ENCODE measurements at places on chromosomes 2 and 18.

DNA sequence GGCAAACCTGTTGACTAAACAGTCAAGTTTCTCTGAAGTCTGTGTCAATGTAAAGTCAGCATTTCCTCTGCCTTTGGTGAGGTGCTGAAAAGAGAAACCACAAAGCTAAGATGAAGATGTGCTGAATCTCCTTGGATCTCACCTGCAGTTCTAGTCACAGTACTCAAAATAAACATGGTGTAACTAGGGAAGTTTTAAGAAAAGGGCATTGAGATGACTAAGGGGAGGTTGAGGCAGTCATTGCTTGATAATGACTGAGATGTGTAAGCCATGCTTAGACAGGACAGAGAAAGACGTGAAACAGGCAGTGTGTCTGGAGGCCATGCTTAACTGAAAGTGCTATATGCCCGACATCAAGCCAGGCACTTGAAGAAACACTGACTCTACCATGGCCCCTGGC is 1010.0 kb upstream of the CELF4 start:
- DNase-seq = no peak

DNA sequence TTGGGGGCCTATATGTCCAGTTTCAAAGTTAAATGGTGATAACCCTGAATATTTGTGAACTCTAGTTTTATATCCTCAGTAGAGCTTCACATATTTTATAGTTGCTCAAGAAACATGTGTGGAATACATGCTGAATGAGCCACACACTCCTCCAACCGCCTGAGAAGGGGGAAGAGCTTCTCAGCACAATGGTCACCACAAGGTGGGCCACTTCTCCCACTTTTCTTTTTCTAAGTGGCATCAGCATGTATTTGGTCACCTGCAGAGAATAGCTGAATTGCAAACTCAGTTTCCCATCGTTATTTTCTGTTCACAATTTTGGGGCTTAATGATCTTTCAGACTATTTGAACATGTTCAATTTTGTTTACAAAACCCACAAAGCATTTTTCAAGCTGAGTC is 340.5 kb downstream of the PARD3B start:
- DNase-seq = no peak

DNA sequence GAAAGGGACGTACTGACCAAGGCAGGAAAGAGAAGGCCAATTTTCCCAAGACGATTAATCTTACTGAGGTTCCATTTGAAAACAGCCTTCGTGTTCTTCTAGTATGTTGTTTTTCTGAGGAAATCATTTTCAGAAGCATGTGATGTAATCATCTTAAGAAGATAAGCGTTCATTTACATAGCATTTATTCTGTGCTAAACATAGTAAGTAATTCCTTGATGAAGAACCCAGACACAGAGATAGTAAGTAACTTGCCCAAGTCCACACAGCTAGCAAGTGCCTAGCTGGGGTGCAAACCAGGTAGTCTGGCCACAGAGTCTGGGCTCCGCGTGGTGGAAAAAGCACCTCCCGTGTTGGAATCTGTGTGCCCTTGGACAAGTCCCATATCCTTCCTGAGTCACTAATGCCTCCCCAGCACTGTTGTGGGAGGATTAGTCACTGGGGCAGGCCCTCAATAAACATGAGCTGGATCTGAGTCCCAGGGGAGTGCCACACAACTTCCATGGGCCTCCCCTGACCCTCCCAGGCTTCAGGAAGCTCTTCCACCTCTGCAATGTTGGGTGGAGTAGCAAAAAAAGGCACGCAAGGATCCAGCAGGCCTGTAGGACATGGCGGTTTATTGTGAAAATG is 26.9 kb upstream of the ASAP2 start:
- DNase-seq = peak; percentile 86

- DNase-seq = no peak
Observed at GRCh38 chr2:236865052-236865451, 220.6 kb upstream of the COPS8 start.

DNA sequence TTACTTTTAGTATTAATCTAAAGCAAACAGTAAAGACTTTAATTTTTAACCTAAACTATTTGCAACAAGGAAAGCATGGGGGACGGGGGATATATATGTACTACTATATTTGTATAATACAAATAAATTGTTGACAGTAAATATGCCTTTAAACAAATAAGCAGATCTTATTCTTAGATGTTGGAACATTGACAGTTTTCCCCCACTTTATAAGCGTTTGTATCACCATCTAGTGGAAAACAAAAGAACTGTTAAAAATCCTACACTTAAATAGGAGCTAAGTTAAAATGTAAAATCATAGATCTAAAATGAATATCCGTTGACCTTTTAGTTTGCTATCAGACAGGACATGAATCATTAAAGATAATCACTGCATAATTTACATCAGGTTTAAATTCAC is 50.0 kb downstream of the RBBP8 start:
- no peak for DNase-seq

DNA sequence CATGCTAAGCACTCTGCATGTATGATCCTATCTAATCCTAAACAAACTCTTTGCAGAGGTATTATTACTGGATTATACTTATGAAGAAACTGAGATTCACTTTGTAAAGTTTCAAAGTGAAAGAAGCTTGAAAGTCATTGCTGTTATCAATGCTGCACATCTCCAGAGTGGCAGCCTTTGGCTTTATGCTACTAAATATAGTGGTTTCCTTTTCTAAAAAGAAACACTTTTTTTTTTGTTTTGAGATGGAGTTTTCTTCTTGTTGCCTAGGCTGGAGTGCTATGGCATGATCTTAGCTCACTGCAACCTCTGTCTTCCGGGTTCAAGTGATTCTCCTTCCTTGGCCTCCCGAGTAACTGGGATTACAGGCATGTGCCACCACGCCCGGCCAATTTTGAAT is 114.9 kb upstream of the RAB27B start:
- no peak for DNase-seq

DNA sequence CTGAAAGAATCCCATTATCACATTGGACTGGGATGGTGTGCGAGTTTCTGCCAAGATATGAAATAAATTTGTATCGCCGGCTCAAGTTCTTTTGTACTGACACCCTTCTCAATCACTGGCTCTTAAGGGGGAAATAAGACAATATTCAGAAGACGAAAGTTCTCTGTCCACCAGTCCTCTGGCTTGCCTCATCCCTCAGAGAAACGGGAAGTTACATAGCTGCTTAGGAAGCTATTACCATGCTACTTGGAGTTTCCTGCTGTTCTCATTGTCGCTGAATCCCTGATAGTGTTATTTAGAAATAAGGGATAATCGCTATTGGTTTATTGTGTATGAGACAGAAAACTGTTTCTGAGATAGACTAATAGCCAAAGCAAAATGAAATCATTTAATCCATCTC is 205.0 kb upstream of the ZNF521 start:
- no peak for DNase-seq

DNA sequence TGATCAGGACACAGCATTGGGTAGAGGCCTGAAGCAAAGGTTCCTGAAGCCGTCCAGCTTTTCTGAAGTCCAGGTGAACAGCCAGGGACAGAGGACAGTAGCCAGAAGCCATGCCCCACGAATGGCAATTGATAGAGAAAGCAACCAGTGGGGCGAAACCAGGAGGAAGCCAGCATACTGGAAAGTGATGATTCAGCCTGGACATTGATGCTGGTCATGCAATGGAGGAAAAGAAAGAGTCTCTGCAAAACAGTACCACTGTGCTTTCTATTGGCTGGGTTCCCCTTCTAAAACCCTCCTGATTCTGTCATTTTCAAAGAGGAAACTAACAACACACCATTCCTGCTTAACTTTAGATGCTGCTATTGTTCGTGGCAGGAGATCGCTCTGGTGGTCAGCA is 221.4 kb upstream of the EPAS1 start:
- DNase-seq = no peak
